Lung microvascular endothelial cell (primary cell): ENCODE measurements at places on chromosomes 1 and 21.

DNA sequence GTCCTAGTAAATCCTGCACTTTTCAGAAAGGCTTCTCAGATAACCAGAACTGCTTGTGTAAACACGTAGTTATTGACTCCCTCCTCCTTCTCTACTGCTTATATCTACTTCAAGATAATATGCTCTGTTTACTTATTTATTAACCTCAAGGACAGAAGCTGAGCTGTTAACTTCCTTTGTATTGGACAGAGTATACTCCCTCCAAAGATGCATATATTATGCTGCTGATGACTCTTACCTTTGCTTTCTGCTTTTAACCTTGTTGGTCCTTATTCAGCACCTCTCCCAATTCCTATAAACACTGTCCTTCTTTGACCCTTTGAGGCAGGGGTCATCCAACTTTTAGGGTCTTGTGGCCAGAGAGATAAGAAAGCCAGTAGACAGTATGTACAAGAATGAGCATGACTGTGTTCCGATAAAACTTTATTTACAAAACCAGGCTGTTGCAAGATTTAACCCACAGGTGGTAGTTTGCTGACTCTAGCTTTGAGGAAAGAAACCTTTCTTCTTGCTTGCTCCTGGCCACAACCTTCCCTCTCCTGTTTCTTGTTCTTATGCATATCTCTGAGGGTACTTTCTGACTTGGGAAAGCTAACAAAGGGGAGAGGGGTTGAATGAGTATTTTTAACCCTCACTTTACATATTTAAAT is 4.9 kb downstream of the TPM3 start:
- DNase-seq = no peak

- no peak for DNase-seq
Observed at GRCh38 chr1:23193391-23194118, 23.7 kb downstream of the HTR1D start.

DNA sequence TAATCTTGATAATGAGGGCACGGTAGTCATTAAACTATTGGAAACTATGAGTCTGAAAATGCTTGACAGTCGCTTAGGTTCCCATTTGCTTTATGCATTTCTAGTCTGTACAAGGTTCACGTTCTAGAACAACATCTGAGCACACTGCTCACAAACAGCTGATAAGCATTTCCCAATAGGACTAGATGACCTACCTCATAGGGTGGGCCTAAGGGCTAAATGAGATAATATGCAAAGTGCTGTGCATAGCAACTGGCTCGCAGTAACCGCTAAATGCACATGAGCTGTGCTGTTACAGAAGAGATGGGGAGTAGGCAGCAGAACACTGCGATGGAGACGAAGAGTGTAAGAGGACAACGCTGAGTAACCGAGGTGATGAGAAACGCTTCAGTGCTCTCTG is 628.0 kb downstream of the SMYD3 start:
- DNase-seq = peak; percentile 28

GRCh38 chr21:17925899-17926298 is 106.7 kb upstream of the C21orf91 start:
- peak; percentile 80 for DNase-seq

DNA sequence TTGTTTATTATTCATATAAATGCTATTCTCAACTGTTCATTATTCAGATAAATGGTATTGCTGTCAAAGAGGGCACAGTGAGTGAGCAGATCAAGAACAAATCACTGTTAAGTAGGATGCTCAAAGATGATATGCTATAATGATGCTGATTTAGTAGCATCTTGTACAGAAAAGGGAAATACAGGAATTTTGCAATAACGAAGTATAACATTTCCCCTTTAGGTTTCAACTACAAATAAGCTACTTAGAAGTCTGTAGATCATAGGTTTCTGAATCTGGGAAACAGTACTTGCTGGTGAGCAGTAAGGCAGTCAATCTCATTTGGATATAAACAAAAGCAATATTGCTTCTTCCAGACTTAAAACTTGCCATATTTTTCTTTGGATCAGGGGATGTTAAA is 27.3 kb upstream of the RCOR3 start:
- no peak for DNase-seq

- DNase-seq = no peak
Observed at GRCh38 chr21:33828083-33828482, 87.5 kb downstream of the ATP5PO start.

- DNase-seq = peak; percentile 27
Observed at GRCh38 chr1:46244656-46245371, 2.7 kb upstream of the RAD54L start.

DNA sequence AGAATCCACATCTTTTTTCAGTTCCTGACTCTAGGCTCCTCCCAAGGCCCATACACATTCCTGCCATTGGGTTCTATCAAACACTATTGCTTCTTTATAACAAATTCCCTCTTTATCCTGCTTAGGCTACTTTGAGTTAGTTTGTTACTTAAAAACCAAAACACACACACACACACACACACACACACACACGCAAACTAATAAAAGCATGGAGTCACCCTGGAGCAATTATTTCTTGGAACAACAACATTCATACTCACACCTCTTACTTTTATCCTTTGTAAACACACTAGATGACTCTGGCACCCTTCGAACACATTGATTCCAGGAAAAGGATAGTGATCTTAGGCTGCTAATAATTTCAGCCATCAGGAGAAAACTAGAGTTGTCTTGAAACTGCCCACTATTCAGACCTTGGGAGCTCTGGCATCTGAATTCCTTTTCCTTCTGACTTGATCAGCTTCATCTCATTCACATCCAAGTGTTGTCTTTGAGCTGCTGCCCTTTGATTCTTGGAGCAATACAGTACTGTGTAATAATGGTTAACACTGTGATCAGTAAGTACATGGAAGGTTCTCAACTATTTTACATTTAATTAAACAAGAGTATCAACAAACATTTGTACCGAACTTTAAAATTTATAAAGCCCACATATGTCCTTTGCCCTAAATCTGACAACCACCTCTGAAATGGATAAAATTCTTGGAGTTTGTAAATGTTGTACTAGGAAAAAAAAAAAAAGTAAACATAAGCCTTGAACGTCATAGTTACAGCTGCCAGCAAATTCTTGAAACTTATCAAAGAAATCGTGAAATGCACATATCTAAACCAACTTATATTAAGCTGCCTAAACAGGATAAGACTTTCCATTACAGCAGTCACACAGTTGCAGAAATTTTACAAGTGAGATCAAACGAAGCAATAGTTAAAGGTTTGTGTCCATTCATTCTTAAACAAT is 2.8 kb upstream of the SEC22B start:
- DNase-seq = no peak

DNA sequence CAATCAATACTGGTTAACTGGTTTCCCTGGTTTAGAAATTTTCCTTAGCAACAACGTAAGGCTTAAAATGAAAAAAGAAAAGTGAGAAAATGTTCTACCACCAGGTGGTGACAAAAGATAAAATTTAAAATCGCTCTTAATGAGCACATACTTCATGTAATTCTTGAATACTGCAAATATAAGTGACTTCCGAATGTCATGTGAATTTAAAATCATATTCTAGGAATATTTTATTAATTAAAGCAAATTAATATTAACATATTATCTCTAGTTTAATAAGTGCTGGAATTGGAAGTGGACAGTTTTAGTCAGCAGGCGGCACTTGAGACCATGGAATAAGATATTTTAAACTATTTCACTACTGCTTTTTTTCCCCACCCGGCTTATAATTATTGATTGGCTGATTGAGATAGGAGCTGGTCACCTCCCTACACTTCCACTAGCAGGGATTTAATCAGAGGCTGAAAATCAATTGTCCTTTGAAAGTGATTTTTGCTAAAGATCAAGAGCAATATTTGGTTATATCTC is 5.0 kb upstream of the ADAMTS1 start:
- DNase-seq = peak; percentile 61

DNA sequence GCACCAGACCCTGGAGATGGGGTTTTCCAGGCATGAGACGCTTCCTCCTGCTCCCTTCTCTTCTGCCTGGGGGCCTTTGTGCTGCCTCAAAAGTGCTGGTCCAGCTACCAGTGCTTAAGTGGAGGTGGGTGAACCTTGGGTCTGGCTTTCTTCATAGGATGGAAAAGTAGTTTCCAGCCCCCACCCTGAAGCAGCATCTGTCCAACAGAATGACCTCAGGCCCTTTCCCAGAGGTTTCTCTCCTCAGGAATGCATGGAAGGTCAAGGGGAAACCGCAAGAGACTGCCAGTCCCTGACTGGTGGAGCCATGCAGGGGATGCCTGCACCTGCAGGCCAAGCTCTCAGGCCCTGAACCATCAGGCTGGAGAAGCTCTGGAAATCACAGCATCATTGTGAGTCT is 63.8 kb downstream of the HMGB4 start:
- DNase-seq = no peak

- DNase-seq = no peak
Observed at GRCh38 chr1:238458899-238459298, 568.2 kb upstream of the ZP4 start.

DNA sequence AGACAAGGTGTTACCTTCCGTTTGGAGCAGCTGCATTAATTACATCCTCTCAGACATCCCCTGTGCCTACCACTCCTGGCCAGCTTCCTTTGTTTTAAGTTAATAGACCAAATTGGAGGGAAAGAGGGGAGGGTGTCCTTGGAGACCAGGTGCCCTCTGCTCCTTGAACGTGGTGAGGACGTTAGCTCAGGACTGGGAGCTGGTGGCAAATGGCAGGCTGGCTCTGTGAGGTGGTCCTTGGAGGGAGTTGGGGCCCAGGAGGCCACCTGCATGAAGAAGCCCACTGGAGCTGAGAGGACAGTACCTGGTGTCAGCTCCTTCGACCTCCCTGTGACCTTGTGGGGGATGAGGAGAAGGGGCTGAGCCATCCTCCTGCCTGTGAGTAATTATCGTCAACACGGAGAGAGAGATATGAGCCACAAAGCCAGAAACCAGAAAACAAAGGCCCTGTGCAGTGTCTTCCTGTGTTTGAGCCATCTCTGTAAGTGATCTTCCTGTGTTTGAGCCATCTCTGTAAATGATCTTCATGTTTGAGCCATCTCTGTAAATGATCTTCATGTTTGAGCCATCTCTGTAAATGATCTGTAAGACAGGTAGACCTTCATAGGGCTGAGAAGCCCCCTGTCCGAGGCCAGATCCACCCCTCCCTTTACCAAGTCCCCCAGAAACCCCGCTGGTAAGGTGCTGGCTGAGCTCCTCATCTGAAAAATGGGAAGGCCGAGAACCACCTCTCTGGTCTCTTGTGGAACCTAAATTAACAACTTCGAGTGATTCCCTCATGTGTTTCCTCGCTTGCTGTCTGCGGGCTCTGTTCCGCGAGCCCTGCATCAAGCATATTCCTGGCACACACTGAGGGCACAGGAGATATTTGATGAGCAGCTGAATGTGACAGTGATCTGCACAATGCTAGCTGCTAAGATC is 126.0 kb downstream of the CAMTA1 start:
- no peak for DNase-seq

DNA sequence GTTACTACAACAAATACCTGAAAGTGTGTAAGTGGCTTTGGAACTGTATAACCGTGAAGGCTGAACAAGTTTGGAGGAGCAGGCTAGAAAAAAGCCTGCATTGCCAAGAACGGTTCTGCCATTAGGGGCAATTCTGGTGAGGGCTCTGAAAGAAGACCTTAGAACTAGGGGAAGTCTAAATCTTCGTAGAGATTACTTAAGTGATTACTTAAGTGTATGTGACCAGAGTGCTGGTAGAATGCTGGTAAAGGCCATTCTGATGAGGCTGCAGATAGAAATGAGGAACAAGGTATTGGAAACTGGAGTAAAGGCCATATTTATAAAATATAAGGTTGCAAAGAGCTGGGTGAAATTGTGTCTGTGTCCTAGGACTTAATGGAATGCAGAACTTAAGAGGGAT is 158.0 kb downstream of the CLIC6 start:
- no peak for DNase-seq

DNA sequence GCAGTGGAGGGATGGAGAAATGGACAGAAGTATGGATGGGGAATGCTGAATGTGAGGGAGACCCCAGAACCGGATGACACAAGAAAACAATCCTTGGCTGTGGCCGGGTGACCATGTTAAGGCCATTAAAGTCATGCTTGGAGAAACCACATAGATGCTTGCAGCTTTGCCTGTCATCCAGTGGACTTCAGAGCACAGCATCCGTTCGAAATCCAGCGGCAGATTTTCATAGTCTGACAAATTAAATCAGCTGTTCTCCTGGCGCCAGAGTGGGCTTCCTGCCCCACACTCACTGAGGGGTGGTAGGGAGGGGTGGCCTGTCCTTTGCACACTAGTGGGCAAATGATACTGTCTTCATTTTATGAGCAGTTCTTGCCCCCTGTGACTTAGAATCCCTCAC is 35.1 kb downstream of the ABCG1 start:
- no peak for DNase-seq

DNA sequence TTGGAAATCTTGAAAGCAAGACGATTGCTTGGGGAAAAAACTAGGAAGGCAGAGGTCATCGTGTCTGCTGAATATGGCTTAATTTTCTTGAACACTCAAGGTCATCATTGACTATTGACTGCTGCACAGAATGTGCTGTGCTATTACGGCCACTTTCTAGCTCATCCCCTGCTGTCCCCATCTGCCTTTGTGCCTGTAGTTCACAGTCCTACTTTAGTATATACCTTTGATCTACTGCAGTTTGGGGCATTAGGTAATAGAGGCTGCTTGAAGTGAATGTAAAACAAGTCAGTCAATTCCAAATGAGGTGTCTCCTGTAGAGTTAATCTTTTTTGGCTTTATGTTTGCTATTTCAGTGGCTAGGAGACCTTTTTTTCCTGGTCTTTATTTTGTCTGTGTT is 8.3 kb downstream of the RAB4A start:
- no peak for DNase-seq

DNA sequence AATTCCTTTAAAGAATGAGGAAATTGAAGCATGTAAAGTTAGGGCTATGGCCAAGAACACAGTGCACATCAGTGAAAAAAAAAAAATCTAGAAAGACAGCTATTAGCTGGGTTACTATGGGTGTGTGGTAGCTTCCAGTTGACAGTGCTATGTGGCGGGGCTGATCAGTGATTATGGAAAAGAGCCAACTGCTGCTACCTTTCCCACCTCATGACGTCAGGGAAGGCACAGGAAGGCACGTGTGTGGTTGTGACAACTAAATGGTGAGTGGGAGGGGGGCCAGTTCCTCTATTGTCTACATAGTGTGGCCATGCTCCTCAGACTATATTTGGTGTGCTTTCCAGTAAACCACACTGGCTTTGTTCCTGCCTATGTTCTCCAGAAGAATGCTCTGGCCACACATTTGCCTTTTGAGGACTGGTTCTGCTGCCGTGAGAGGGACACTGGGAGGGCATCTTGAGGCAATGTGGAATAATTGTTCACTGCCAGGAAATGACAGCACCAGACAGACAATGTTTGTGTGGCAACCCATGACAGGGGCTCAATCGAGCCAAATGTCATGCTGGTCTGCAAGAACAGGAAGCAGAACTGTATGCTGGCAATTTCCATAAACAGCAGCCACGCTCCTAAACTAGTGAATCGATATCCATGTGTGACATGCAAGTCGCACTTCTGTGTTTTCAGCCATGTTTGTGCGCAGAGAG is 3.0 kb upstream of the SDE2 start:
- peak; percentile 93 for DNase-seq
